ENCODE measurements at places on chromosomes 7 and 10.

GRCh38 chr10:117519286-117519685 lies 23.3 kb upstream of the EMX2 start:
- no peak for DNase-seq

DNA sequence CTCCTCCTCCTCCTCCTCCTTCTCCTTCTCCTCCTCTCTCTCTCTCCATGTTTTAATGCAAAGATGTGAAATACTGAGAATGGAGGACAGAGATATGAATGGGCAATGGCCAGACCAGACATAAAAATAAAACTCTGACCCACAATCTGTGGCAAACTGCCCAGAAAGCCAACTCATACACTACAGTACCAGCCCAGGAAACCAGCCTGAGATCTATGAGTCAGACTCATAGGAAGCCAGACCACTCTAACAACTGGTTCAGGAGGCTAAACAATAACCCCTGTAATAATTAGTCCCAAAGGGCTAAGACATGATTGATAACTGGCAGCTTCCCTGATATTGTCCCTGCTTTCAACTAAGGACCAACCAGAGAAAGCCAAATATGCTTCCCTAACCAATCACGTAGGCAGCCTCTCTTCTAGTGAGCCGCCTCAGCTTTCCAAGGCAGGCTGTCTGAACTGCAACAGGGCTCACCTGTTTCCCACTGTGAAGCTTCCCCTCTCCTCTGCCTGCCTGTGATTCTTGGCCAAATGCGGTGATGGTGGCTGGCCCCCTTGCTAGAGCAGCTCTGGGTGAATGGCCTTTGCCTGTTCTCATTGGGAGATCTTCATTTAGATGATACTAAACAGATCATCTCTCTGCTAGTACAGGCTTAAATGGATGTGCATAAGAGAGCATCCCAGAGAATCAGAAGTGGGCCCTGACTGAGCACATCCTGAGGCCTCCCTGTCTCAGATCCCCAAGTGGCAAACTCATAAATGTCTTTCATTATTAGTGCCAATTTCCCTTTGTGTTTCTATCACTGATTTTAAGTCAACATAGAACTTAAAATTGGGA lies 817.6 kb downstream of the TNS3 start:
- no peak for DNase-seq

DNA sequence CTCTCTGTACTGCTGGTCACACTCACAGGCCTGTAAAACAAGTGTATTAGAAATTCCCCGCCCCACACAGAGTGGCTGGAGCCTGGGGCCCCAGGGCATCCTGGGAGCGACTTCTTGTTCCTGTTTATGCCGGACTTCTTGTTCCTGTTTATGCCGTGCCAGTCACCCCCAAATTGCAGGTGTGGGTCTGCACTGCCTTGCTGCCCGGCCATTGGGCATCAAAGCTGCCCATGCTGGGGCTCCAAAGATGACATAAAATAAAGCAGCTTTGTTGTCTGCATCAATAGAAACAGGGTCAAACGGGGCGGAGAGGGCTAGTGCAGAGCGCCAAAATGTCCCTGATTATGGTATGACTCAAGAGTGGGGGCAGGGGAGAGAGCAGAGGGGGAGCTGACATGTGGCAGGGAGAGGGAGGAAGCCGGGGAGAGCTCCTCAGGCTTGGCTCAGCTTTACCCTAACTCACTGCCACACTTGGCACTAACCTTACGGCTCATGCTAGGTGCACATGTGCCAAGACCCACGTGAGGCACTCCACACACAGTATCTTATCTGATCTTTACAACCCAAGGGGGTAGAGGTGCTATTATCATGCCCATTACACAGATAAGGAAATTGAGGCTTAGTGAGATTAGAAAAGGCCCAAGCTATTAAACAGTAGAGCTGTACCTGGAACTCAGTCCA lies 98.4 kb downstream of the PIP4K2A start:
- no peak for DNase-seq

DNA sequence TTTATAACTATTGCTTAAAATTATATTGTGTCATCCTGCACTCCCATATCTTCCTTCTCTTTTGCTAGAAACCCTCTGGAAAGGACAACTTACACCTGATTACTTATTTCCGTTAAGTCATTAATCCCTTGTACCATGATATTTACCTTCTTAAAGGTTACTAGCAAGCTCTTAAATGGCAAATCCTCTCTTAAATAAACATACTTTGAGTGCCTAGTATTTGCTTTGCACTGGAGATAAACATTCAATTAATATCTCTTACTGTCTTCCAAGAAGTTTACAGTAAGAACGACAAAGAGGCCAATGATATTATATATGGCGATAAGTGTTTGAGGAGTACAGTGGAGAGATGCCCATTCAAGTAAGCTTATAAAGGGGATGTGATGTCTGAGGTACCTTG lies 278.3 kb downstream of the HGF start:
- no peak for DNase-seq

GRCh38 chr7:130486954-130487436 lies 4.9 kb upstream of the MEST start:
- no peak for DNase-seq

GRCh38 chr7:128939075-128939860 lies 1.5 kb downstream of the IRF5 start:
- DNase-seq, result no peak

DNA sequence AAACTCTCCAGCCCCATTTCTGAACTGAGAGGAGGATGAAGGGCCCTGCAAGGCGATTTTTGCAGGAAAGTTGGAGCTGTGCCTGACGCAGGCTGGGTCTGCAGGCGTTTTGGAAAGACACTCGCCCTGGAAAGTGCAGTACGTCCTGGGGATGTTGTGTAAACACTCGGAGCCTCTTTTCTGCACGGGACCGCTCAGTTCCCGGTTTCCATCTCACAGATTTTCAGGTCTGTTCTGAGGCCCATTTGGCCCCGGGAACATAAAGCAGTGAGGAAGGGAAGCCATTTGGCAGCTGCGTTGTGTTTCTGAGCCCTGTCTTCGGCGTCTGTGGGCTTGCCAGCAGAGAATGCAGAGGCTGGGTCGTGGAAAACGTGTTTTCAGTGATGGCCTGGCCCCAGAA lies 655.0 kb upstream of the MGMT start:
- DNase-seq, result no peak

DNA sequence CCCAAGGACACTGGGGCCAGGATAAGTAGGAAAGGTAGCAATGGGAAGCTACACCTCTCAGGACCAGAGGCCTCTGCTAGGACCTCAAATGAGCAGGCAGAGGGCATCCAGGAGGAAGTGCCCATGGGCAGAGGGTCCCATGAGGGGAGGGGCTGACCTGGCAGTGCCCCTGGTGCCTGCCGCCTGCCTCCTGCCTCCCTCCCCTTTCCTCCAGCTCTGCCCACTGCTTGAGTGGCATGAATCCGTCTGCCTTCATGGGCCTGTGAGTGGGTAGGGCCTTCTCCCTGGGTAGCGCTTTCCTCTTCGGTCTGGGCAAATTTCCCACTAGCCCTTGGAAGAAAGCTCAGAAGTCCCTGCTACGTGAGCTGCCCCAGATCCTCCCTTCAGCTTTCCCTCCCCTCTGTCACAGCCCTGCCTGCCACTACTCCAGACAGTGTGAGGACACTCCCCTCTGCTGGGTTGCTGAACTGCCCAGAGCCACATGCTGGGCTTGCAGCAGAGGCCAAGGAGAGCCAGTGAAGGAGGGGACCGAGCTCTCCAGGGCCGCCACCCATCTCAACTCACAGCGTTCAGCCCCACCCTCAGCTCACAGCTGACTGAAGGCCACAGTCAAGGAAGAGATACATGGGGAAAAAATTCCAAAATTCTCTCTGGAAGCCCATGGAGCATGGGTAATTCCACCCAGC lies 141.4 kb downstream of the ARHGAP22 start:
- DNase-seq, result no peak

- DNase-seq, result no peak
Measured at GRCh38 chr7:157458254-157458633, 121.4 kb downstream of the DNAJB6 start.

GRCh38 chr10:76299501-76299900 lies 868.1 kb downstream of the LRMDA start:
- DNase-seq, result no peak

All from NCI-H524 (cell line).